ENCODE measurements at places on chromosomes 11 and 22.

DNA sequence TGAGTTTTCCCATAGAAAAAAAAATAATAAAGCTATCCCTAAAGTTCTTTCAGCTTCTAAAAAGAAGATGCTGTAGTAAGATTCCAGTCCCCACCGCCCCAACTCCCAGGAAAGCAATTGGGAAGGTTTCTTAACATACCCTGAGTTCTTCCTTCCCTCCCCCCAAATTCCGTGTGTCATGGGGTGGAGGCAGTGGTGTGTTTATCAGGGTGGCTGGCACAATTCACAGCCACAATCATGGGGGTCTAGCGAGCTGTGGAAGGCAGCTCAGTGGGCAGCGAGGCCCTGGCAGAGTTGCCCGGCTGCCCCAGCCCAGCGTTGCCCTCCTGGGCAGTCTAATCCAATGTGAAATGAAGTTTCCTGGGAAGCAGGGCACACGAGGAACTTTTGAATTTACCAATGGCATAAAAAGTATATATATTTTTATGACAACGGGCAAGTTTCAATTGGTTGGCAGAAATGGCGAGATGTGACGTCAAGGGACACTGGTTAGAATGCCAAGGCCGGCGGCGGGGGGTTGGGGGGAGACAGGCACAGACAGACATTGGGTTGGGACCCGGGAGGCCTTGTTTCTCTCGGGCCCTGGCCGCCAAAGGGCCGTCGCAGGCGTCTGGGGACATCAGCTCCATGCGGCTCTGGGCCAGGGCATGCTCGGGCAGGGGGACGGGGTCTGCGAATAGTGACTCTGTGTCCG, 80.7 kb upstream of the PPARA start:
- no peak for DNase-seq

GRCh38 chr11:122393209-122393860, 262.2 kb upstream of the UBASH3B start:
- DNase-seq: no peak

- DNase-seq: no peak
These were observed 37.4 kb downstream of the SMC1B start for GRCh38 chr22:45376009-45376408.

DNA sequence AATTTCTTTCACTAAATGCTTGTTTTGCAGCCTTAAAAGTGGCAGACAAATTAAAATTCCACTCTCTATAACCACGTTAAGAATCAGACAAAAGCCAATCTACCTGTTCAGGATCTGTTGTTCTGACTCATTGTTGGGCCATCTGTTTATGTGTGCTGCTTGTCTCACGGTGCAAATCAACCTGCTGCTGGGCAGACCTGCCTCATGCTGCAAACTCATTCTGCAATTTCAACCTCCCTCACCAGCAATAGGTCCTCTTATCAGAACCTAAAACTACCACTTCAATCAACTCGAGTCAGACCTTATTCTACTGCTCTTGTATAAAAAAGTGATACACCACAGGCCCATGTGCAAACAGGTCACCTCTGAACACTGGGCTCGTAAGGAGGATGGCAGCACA, 75.1 kb downstream of the LARGE2 start:
- DNase-seq: no peak

- no peak for DNase-seq
These were observed 3.8 kb upstream of the RHOD start for GRCh38 chr11:67052891-67053290.

GRCh38 chr11:23211221-23211620, 350.9 kb upstream of the CCDC179 start:
- DNase-seq: no peak

- no peak for DNase-seq
These were observed 2.4 kb upstream of the TMEM132A start for GRCh38 chr11:60921777-60922335.

- no peak for DNase-seq
These were observed 42.7 kb upstream of the FAM181B start for GRCh38 chr11:82776377-82776776.
